ENCODE measurements at places on chromosomes 16 and 17.

DNA sequence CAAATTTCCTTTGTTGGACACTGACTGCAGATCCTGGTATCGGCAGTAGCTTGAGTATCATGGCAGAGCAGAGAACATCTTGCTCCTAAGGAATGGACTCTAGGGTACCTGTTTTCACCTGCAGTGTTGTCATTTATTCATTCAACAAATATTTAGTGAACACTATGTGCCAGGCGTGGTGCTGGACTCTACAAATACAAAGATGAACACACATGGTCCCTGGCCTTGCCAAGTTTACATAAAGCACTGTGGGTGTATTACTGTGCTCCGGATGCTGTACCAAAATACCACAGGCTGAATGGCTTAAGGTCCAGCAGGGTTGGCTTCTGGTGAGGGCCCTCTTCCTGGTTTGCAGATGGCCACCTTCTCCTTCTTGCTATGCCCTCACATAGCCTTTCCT lies 14.2 kb upstream of the CCR7 start:
- no peak for DNase-seq

DNA sequence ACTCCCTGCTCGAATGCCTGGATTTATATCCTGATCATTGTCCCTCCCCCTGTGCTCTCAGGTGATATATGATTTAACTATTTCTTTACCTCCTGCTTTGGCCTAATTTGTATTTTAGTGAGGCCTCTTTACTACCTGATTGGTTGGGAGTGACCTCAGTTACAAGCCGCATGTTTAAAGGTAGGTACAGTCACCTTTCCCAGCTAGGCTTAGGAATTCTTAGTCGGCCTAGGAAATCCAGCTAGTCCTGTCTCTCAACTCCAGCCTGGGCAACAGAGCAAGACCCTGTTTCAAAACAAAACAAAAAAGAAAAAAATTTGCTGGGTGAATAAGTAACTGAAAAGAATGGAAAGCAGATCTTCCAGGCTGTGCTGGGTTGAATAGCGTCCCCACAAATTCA lies 26.8 kb upstream of the ST6GALNAC2 start:
- no peak for DNase-seq

- DNase-seq: no peak
These were observed 15.1 kb downstream of the GJD3 start for GRCh38 chr17:40349477-40349894.

DNA sequence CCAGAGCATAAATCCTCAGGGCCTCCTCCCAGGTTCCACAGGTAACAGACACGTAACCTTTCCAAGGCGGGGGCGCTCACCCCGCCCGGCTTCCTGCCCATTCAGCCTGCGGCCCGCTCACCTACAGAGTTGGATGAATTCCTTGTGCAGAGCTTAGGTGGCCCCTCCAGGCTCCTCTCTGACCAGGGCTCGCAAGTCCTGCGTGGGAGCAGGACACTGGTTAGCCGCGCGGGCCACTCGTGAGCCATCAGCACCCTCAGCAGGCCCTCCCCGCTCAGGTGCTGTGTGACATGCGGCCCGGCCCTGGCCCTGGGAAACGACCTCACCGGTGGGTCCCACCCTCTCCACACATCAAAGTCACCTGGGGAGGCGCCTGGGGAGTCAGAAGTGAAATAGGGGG lies 528 bp downstream of the TERB1 start:
- DNase-seq: no peak

GRCh38 chr16:31131841-31132271 lies 3.7 kb downstream of the PRSS8 start:
- no peak for DNase-seq

DNA sequence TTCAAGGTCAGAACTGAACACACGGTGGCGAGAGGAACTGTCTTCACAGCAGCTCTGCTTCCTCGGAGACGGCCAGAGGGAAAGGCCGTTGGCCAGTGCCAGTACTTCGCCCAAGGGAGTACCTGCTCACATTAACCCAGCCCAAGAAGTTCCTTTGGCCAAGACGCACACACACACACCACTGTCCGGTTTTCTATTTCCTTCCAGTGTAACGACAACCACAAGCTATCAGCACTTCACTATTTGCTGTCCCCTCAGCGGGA lies 744 bp upstream of the GGNBP2 start:
- DNase-seq: peak; percentile 63

DNA sequence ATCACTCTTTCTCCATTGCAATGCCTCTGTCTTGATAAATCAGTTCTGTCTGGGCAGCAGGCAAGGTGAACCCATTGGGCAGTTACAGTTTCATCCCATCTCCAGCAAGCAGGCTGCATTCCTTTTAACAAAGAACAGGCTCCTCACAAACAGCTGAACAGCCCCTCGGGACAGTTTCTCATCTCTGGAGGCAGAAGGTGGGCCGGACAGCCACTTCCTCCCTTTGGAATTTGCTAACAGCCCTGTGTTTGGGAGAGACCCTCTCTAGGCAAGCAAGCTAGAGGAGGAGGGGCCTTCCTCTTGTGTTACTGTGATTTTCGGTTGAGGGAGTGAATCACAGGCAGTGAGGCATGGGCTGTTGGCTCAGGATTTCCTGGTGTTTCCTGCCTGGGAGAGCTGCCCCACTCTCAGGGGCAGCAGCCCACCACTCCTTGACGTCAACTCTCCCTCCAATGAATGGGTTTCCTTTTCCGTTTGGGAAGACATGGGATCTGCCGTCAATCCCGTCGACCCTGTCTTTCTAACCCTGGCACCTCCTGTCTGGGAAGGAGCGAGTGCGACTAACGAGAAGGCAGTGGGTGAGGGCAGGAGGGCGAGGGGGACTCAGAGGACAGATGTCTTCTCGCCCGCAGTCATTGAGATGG lies 3.7 kb upstream of the PGS1 start:
- DNase-seq: no peak

- DNase-seq: no peak
These were observed 818 bp upstream of the CBX8 start for GRCh38 chr17:79797492-79798298.

- DNase-seq: no peak
These were observed 13.3 kb downstream of the FAM20A start for GRCh38 chr17:68587847-68588246.

DNA sequence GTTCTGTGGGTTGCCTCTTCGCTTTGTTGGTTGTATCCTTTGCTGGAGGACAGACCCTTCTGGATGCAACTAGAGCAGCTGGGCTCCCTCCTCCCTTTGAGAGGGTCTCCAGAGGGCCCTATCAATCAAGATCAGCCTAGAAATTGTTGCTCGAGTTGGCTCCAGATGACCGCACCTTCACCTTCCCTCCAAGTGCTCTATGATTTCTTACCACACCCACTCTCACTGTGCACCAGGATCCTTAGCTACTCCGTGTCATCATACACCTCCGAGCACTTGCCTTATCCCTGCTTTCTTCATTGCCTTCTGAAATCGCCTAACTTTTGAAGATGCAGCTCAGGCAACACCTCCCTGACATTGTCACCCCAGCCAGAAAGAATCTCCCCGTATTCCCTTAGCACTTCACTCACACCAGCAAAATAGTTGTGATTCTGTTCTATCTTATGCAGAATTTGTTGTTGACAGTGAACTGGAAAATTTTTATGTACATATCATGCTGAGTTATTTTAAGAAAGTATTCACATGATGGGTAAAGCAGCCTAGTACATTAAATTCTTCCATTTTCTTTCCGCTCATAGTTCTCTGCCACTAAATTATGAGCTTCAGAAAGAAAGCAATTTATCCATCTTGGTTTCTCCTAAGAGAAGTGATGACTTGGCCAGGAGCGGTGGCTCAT lies 52.9 kb downstream of the ABAT start:
- peak; percentile 37 for DNase-seq

DNA sequence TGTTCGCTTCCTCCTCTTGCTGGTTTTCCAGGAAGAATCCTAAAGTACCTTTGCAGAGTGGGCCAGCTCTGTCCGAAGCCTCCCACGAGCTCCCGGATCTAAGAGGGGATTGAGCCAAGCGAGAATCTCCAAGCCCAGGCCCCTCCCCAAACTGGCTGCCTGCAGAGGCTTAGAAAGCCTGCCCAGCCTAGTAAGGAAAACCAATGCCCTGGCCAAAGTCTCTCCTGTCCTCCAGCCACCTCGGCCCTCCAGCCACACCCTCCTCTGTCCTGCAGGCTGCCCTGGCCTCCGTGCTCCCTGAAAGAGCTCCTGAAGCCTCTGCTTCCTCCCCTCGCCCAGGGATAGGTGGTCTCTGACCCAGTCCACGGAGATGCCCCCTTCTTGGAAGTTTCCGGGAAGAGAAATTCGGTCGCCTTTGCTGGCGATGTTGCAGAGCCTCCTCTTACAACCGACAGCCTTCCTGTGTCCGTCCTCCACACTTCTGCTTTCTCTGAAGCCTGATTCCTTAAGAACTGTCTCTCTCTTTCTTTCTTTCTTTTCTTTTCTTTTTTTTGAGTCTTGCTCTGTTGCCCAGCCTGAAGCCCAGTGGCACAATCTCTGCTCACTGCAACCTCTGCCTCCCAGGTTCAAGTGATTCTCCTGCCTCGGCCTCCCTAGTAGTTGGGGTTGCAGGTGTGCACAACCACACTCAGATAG lies 54.9 kb upstream of the TOB1 start:
- DNase-seq: no peak

DNA sequence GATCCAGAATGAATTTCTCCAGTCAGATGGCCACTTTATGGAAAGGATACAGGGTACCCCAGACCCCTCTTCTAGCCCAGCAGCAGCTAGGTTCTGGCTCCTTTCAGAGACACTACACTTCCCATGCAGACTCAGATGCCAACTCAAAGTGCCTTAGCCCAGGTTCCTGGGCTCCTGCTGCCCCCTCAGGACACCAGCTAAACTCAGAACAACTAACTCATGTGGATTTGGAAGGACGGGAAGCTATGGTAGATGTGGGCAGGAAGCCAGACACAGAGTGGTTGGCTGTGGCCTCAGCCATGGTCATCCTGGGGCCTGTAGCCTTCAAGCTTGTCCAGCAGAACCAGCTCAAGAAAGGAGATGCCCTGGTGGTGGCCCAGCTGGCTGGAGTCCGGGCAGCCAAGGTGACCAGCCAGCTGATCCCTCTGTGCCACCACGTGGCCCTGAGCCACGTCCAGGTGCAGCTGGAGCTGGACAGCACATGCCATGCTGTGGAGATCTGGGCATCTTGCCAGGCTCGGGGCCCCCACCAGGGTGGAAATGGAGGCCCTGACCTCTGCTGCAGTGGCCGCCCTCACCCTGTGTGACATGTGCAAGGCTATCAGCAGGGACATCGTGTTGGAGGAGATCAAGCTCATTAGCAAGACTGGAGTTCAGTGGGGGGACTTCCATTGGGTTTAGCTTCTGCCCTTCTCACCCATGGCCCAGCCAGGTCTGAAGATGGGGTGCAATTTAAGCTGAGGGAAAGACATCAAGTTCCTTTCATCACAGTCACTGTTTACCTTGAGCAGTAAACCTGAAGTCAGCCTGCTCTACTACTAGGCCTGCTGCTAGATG lies 111.8 kb downstream of the N4BP1 start:
- no peak for DNase-seq

DNA sequence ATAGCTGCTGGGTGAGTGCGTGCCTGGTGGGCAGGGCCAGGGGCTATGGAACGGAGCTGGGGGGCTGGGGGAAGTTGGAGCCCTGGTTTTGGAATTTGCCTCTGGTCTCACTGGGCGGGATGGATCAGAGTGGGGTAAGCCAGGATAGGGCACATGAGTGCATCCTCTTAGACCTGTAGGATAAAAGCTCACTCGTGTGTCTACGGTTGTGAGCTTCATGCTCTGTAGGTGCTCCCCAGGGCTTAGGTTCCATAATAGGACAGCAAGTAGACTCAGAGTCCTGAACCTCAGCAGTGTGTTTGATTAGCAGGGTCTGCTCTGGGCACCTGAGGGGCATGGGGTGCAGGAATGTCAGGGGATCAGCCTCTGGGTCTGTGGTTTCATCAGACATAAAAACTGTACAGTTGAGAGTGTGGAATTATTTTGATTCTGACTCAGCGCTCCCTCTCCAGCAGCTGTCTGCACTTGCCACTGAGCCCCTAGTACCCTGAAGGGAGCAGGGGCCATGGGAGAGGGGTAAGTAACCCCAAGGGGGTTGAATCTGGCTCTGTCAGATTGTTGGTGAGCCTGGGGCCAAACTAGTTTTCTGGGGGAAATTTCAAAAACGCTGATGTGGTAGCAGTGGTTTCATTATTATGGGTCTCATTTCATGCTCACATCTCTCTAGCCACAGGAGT lies 84.2 kb upstream of the LGALS9 start:
- no peak for DNase-seq

DNA sequence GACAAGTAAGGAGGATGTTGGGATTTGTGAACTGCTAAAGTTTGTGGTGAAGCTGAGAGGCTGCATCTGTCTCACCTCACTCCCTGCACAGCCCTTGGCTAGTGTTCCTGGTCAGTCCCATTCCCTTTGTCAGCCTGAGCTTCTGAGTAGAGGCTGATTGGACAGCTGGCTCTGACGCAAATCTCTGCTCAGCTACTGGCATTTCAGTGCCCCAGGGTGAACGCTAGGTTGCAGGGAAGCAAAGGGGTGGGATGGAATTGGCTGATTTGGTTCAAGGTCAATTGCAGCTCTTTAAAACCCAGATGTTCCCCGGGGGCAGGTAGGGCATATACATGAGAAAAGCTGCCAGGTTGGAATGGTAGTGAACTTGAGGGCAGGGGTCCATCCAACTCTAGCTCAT lies 23.1 kb upstream of the CNOT1 start:
- no peak for DNase-seq

DNA sequence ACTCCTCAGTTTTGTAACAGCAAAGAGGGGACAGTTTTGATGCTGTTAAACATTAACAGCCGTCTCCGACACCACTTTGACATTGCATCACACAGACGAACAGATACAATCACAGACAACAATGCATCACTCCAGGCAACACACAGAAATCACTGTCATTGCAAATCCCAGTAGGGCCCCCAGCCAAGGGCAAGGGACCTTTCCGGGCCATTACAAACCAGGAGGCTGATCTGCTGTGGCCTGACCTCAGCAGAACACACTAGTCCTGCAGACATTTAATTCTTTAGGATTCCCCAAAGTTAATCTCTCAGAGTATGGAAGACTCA lies 136.2 kb upstream of the RCVRN start:
- no peak for DNase-seq

DNA sequence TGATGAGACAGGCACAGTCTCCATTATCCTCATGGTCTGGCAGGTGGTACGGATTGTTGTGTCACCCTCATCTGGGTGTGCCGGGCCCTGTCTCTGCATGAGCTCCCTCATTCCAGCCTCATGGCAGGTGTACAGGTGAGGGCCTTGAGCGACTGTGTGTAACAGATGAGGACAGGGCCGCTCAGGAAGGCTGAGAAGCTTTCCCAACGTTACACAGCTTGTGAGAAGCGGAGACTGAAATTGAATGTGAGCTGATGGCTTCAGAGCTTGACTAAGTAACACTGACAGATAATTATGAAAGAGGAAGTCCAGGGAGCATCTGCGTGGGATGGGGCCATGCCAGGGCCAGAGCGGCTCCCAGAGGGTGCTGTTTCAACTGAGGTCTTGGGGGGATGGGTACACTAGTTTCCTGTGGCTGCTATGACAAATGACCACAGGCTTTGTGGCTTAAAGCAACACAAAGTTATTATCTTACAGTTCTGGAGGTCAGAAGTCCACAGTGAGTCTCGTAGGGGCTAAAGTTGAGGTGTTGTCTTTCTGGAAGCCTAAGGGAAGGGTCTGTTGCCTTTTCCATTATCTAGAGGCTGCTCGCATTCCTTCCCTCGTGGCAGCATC lies 36.7 kb downstream of the CMIP start:
- DNase-seq: no peak

GRCh38 chr17:82848022-82848592 lies 8.3 kb upstream of the ZNF750 start:
- DNase-seq: peak; percentile 58

All from DMS79 treated with DMSO at 0.1 percent for 48 hours (cell line).